Mesendoderm (in vitro differentiated cells): ENCODE measurements at places on chromosomes 16 and 17.

DNA sequence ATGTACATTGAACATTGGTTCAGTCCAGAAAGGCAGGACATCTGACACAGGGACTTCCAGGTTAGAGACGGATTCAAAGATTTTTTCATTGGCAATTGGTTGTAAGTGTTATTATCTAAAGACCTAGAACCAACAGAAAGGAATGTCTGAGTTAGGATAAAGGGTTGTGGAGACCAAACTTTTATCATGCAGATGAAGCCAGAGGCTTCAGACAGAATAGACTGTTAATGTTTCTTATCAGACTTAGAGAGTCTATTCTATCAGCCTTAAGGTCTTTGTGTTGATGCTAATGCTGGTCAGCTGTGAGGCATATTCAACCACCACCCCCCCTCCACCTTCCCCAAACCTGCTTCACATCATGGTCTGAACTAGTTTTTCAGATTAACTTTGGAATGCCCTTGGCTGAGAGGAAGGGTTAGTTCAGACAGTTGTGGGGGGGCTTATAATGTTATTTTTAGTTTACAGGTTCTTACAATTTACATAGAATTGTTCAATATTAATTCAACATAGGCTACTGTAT, 2.1 kb upstream of the ITGB3 start:
- peak; percentile 79 for DNase-seq

- DNase-seq, result no peak
Observed at GRCh38 chr17:3528403-3528851, 29.2 kb downstream of the TRPV3 start.

GRCh38 chr17:7747635-7748071, 30.1 kb downstream of the DNAH2 start:
- DNase-seq, result peak; percentile 66

- peak; percentile 93 for DNase-seq
Observed at GRCh38 chr17:48791128-48792032, 25.6 kb downstream of the TTLL6 start.

GRCh38 chr16:2149630-2150417, 1.4 kb downstream of the RAB26 start:
- peak; percentile 70 for DNase-seq

DNA sequence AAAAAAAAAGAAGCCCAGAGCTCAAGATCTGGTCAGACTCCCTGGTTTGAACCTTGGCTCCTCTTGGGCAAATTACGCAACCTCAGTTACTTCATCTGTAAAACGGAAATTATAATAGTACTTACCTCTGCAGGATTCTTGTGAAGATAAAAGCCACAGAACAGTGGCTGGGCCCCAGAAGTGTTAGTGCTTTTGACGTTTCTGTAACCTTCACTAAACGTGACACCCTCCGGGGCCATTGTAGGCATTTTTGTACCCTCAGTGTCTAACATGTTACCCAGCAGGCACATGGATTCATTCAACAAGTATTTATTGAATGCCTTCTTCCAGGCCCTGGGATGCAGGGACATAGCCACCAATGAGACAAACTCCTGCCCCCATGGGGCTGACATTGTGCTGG, 58.0 kb downstream of the PITPNC1 start:
- DNase-seq, result no peak

GRCh38 chr17:28892024-28892423, 5.5 kb downstream of the FLOT2 start:
- no peak for DNase-seq

DNA sequence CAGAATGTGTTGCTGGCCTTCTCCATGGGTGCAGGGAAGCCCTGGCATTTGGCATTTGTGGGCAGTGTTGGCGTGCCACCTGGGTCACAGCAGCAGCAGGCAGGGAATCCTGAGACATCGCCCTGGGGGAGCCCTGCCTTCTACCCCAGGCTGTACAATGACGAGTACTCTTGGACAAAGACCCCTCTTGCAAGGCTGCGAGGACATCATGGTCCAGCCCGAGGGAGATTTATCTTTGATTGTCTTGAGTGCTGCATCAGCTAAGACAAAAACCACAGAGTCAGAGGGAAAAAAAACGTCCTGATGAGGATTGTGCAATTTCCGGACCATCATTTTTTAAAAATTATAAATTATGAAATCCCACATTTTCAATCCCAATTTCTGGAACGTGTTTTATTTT, 3.7 kb downstream of the CRISPLD2 start:
- DNase-seq, result no peak

DNA sequence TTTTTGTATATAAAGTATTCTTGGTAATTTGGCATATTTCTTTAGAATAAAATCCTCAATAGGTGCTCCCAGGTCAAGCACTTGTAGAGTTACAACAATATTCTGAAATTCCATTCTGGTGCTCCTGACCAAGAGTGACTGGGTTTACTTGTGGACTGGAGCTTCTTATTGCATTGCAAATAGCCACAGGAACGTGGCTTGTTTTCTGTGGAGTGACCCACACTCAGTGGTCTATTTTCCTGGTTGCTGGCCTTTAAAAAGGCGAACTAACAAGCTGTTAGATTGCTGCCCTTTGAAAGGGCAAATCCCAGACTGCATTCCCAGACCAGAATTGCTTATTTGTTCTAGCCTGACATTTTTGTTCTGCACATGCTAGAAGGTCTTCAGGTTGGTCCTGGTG, 658.8 kb upstream of the GOT2 start:
- DNase-seq, result no peak

DNA sequence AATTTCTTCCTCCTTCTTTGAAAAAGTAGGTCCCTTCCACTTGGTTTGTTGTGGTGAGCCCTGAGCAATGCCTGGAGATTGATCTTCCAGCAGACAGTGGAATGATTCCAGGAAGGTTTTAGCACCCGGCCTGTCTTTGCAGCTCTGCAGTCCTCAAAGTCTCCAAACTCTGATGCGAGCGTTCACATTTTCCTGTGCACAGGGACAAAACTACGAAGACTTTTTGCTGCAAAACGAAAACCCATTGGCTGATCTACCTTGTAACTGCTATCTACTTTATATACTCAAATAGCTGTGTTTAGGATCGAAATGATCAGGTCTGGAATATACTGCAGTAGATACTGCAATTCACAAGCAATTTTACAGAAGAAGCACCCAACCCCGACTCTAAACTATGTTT, 21.7 kb downstream of the G6PC1 start:
- DNase-seq, result no peak

DNA sequence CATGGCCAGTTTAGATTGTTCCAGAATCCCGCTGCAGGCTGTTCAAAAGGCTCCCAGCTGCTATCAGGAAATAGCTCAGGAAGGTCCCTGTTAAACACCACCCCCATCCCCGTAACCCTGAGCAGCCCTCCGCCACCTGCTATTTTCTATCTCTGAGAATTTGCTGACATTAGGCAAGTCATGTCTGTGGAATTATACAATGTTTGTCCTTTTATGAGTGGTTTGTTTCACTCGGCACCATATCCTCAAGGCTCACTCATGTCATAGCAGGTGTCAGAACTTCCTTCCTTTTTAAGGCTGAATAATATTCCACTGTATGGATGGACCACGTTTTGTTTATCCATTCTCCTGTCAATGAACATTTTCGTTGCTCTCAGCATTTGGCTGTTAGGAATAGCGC, 164.3 kb upstream of the FOXF1 start:
- no peak for DNase-seq

DNA sequence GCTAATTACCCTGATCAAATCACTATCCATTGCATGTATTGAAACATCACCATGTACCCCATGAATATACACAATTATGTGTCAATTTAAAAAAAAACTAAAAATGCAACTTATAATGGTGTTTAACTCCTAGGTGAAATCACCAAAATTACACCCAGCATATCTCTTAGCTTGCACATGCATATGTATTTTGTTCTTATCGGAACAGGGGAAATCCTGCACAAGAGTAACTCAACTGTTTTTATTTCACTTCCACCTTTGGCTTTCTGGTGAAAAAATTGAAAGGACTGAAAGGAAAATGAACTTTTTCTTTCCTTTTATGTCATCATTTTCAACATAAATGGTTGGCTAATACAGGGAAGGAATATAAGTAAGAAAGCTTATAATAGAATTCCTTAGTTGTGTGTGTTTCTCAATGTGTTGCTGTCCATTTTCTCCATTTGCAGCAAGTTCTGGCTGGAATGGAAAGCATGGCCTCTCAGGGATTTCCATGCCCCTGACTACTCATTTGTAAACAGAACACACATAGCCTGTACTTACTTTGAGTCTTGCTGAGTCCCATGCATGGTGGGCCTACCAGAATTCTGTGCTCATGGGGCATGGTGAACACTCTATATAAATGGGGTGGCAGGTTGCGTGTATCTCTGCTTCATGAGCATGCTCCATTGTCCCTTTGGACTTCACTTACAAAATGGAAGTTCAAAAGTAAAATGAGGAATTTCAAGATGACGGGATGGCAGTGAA, 462.0 kb downstream of the HS3ST3B1 start:
- no peak for DNase-seq

DNA sequence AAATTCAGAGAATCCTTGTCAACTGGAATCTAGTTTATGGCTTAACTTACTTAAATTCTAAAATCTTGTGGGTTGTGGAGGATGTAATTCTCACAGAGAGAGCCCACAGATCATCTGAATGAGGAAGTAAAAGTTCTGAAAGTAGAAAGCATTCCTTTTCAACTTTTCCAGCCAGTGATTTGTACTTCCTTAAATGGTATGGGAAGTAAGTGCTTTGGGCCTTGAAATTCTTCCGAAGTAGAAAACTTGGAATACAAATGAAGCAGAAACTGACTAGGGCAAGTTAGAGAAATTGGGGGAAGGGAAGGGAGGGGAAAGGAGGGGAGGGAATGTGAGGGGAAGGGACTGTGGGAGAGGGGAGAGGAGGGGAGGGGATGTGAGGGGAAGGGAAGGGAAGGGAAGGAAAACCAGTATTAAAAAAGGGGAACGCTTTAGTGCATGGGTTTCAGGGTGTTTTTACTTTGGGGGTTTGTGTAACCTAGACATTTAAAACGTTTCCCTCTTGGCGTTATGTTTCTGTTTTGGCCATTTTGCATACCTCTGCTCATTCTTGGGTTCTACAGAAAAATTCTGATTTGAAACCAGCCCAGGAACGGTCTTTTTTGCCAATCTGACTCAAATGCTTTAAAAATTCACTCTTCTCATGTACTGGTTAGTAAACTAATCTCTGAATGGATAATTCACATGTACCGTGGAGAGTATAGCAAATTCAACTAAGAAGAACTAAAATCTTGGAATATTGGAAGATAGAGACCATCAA, 15.5 kb upstream of the SNTB2 start:
- DNase-seq, result peak; percentile 71

- DNase-seq, result no peak
Observed at GRCh38 chr16:9447699-9448098, 356.3 kb downstream of the HAPSTR1 start.

GRCh38 chr16:17470908-17471718, at the start of gene XYLT1:
TSS of gene XYLT1 (minus strand) at chr16:17470960. CDS start at chr16:17470796, 164 bp downstream.
- peak; percentile 65 for DNase-seq

DNA sequence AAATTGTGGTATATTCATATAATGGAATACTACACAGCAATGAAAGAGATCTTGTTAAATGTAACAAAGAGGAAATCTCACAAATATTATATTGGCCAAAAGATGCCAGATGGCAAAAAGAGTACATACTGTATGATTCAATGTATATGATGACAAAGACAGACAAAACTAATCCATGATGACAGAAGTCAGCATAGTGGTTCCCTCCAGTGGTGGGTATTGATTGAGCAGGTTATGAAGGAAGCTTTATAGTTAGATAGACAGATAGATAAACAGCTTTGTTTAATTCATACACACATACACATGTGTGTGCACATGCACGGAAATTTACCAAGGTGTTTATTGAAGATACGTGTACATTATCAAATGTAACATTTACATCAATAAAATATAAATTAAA, 74.4 kb upstream of the SMIM36 start:
- DNase-seq, result no peak

GRCh38 chr16:6947291-6947690, 385.4 kb upstream of the RBFOX1 start:
- DNase-seq, result peak; percentile 31

- peak; percentile 95 for DNase-seq
Observed at GRCh38 chr17:63621229-63621683, 961 bp upstream of the MAP3K3 start.

- no peak for DNase-seq
Observed at GRCh38 chr17:32258383-32259140, 7.1 kb upstream of the RHBDL3 start.

DNA sequence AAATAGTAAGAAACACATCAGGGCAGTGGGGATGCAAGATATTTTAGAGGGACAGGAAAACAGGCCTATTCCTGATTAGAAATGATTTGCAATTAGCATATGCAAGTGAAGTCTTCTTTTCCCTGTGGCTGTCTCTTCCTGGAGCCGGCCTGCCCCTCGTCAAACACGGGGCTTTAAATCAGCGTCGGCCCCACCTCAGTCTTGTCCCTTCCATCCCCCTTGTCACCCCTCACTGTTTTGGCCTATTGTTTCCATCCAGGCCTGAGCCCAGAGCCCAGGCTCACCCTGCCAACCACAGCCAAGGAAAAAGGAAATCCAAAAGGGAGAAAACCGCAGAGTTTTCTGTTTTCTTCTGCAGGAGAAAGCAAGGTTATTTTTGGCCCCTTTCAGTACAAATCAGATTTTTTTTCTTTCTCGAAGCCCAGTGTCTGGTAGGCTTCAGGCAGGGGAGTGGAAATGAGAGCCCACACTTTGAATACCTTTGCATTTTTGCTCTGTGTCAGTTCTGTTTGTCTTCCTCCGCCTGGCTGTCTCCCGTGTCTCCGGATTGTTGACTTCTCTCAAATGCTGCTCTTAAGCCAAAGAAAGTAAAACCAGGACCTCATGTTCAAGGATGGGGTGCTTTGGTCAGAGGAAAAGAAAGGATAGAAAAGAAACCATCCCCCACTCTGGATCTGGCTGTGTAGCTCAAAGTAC, 399.9 kb upstream of the CDH11 start:
- peak; percentile 27 for DNase-seq

DNA sequence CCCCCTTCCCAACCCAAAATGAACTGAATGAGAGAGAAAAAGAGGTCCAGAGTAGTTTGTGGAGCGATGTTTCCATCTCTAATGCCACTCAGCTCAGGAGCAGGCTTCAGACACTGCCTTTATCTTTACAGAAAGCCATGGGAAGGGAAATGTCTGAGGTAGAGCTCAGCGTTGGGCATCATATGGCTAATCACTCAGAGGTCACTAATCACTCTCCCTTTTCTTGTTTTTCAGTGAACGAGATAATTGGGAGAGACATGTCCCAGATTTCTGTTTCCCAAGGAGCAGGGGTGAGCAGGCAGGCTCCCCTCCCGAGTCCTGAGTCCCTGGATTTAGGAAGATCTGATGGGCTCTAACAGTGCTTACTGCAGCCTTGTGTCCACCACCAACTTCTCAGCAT, 9.8 kb downstream of the ESRP2 start:
- no peak for DNase-seq

GRCh38 chr17:33204156-33204555, 88.9 kb downstream of the ASIC2 start:
- no peak for DNase-seq

- DNase-seq, result no peak
Observed at GRCh38 chr17:8755590-8756255, 2.6 kb downstream of the SPDYE4 start.

GRCh38 chr17:50346313-50347116, 589 bp downstream of the XYLT2 start:
- peak; percentile 55 for DNase-seq

DNA sequence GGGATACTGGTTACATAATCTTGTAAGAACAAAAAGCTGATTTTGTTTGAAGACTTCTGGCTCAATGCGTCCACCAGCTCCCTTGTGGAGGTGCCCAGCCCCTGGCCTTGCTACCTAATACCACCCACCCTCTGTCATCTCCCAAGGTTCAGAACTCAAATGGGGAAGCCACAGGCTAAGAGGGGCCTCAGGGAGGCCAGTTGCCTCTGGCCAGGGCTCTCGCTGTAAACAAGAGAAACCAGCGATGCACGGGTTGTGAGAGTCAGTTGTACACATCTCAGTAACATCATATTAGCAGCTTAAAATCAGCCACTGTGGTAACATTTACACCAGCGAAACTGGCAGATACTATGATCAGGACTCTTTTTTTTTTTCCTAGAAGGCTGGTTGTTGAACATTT, 6.0 kb downstream of the TEKT5 start:
- no peak for DNase-seq
